ENCODE measurements at places on chromosomes 2 and 18.

GRCh38 chr2:88874063-88874657 lies 182.7 kb downstream of the RPIA start:
- DNase-seq: peak; percentile 87

DNA sequence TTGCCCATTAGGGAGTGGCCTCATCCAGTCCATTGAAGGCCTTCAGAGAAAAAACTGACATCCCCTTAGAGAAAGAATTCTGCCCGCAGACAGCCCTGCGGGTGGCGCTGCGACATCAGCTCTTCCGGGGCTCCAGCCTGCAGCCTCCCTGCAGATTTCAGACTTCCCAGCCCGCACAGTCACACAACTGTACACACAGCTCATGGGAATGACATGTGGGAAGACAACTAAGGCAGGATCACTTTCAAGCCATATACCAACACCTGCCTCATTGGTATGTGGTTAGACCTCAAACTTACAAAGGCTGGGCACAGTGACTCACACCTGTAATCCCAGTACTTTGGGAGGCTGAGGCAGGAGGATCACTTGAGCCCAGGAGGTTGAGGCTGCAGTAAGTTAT lies 24.8 kb upstream of the TUBB6 start:
- DNase-seq: no peak

- DNase-seq: no peak
Measured at GRCh38 chr2:173130496-173131465, 55.1 kb downstream of the MAP3K20 start.

- no peak for DNase-seq
Measured at GRCh38 chr2:219698748-219699439, 71.5 kb downstream of the SLC4A3 start.

DNA sequence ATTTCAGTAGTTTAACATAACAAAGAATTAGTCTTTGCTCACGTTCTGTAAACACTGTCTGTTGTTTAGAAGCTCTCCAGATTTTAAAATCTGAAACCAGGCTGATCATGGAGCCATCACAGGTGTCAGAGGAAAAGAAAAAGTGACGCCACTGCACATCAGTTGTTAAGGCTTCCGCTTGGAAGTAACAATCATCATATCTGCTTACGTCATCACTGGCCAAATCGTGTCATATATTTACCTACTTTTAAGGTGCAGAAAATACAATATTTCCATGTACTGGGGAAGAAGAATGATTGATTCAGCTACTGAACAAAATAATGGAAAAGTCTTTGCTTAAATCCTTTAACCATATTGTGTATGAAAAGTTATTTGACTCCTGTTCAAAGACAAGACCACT lies 382.6 kb upstream of the MC4R start:
- DNase-seq: no peak

GRCh38 chr2:204037286-204037685 lies 100.7 kb downstream of the ICOS start:
- DNase-seq: no peak

DNA sequence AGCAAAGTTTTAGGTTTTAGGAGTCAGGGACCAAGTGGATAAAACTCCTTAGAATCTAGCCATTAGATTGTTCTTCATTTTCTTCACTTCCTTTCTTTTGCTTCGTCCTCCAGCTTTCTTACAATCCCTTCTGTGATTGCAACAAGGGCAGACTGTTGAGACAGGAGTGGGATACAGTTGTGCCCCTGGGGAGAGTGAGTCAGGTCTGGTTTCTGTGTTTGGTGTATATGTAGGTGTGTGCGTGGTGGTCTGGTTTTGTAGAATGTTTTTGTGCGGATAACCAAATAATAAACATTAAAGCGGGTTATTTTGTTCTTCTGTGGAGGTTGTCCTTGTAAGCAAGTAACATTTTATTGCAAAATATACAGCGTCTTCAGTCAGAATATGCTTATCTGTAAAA lies 7.3 kb downstream of the INSIG2 start:
- no peak for DNase-seq

- no peak for DNase-seq
Measured at GRCh38 chr2:119598596-119599263, 54.5 kb downstream of the CFAP221 start.

GRCh38 chr2:166901336-166901735 lies 13.1 kb downstream of the XIRP2 start:
- no peak for DNase-seq

- no peak for DNase-seq
Measured at GRCh38 chr2:109611467-109612095, 2.2 kb downstream of the SEPTIN10 start.
